ENCODE measurements at places on chromosomes 16 and 17. TPM values are rescaled to one million over a fixed set of nuclear protein-coding genes. Genes with fewer than 3 reads are reported as not detected.
A peak's percentile ranks its signal among the peaks of the same experiment; 100 is the strongest.

Gene GAST
- not detected for total RNA-seq

Gene USP6
- 0.82 TPM for total RNA-seq

DNA sequence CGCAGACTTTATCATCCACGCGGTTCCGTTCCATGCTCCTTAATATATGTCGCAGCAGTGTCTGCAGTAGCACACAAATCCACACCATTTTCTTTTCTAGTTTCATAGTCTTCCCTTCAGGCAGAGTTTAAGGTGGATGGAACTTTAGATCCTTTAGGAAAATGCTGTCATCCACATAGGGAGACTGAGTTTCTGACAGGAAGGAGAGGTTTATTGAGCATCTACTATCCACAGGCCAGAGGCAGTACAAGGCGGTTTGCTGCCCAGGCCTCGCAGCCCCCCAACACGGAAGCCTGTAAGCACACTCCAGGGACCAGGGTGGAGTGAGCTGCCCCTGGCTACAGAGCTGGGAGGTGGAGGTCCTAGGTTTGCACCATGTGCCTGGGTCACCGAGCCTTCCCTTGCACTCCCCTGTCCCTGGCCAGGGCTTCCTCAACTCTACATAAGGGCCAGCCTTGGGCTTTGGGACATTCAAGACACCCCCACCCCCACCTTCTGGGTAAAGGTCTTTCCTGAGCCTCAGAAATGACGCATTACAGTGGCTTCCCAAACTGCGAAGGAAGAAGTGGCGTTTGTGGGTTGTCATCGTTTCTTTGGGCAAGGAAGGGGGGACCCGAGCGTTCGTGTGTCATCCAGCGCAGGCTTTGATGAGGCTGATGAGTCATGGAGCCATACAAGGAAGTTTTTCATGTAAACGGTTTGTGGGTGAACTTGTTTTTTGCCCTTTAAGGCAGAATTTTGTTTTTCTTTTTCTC is 146.5 kb upstream of the PLCG2 start:
- DNase-seq, result peak; percentile 41

Gene CTRB1
- total RNA-seq, result not detected

DNA sequence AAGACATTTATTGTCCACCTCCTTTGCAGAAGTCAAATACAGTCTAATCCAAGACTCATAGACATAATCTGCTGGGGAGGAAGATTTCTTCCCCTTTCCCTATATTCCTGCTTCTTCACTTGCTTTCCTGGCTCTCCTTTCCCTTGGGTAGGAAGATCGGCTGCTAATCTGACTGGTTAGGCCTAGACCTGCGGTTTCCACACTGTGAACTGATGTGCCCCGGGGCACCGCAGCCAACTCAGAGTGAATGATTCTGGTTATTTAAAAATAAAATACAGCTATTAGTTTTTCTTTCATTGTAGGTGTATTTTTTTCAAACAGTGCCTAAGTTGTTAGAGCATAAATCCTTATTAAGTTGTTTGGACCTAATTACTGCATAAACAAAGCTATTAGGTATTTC is 78.9 kb downstream of the DNAH3 start:
- no peak for DNase-seq

- DNase-seq, result no peak
Observed at GRCh38 chr17:61465550-61466237, 13.5 kb downstream of the TBX4 start.

GRCh38 chr17:10317543-10317834 is 55.3 kb downstream of the MYH13 start:
- no peak for DNase-seq

Gene MT1F
- total RNA-seq, result 11.3 TPM

Gene HSPB9
- total RNA-seq, result 0.14 TPM

DNA sequence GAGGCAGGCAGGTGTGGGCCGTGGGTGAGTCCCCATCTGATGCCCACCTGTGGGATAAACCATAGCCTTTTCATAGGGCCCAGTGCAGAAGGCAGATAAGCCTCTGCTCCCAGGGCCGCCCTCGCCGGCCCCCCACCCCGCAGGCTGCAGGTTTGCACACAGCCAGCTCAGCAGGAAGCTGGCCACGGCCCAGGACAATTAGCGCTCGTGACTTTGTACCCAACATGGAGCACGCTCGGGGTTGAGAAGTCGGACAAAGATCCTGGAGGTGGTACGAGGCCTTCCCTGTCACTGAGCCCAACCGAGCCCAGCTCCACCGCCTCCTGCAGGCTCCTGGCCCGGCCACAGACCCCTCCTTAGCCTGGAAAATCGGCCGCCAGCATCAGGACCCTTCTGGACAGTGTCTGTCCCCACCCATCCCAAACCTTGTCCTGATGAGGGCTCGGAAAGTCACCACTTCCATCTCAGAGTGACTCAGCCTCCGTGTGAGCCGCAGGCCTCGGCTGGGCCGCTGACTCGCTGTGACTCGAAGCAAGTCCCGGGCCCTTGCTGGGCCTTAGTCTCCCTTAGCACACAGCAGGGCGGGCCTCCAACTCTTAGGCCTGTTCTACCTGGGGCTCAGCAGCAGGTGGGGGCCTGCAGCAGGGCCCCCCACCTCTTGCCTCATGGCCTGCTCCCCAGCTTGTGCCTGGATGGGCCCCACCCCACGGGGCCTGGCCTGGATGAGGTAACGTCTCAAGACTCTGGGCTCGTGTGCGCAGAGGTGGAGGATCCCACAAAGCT is 22.7 kb downstream of the FAM83G start:
- DNase-seq, result peak; percentile 92

All from transverse colon (tissue), 4 donors.